ENCODE measurements at places on chromosomes 2 and 18. TPM values are rescaled to one million over a fixed set of nuclear protein-coding genes. Genes with fewer than 3 reads are reported as not detected.

Gene COL6A3
- polyA plus RNA-seq: 1.5 TPM

- H3K4me1 ChIP-seq: no peaks in the 10 kb centered on the region
- no peaks in the 10 kb centered on the region for H3K36me3 ChIP-seq
- H3K27ac ChIP-seq: no peak overlapping the region
- no peak for DNase-seq
- no peaks in the 10 kb centered on the region for H3K27me3 ChIP-seq
Observed at GRCh38 chr2:89833780-89834117, 1142.3 kb downstream of the RPIA start.

DNA sequence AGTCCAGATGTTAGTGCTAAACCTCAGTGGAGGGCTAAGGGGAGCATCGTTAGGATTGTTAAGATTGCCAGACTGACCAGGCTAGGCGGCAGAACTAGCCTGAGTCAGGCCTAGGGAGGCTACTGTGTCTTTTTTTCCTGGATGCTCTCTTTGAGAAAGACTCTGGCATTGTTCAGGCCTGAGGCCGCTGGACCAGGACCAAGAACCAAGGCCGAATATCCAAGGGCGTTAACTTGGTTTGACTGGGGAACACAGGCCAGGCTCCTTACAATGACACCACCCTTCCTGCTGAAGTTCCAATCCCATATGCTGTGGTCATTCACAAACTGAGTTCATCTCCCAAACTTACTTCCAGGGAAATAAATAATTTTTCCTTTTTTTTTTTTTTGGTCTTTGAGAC is 10.6 kb downstream of the HTRA2 start:
- H3K4me1 ChIP-seq: no peaks in the 10 kb centered on the region
- H3K27ac ChIP-seq: no peak overlapping the region
- H3K27me3 ChIP-seq: peaks cover 28% of the 10 kb centered on the region
- no peak overlapping the region for H3K4me3 ChIP-seq
- H3K36me3 ChIP-seq: no peaks in the 10 kb centered on the region
- DNase-seq: no peak

- H3K36me3 ChIP-seq: no peaks in the 10 kb centered on the region
- no peak overlapping the region for H3K4me3 ChIP-seq
- H3K4me1 ChIP-seq: no peaks in the 10 kb centered on the region
Observed at GRCh38 chr2:223019987-223020717, 31.8 kb upstream of the KCNE4 start.

Gene NYAP2
- polyA plus RNA-seq: not detected

DNA sequence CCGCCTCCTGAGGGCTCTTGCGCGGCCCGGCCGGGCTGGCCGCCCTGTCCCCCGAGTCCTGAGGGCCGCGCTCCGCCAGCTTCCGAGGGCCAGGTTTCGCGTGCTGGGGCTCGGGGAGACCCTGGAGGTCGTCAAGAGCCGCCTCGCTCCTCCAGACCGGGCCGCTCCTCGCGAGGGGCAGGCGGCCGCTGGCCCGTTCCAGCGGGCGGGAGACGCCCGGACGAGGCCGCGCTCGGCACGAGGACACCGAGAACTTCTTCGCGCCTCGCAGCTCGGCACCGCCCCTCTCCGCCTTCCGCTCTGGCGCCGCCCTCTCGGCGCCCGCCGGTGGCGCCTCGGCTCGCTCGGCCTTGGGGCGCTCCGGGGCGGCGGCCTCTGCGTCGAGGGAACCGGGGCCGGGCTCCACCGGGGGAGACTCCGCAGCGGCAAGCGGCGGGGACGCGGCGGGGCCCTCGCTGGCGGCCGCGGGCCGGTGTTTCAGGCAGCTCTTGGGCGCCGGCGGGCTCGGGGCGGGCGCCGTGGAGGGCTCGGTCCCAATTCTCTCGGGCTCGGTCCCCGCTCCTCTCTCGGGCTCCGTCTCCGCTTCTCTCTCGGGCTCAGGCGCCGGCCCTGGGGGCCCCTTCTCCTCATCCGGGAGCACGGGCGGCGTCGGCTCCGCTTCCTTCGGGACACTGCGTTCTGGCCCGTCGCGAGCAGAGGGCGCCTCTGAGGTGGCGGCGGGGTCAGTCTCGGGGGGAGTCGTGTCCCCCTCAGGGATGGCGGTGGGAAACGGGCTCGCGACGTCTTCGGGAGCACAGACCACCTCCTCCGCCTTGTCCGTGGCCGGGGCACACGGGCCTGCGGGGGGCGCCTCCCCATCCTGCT is 91.6 kb upstream of the MGAT4A start:
- DNase-seq: peak; percentile 56
- H3K4me3 ChIP-seq: no peak overlapping the region
- peaks cover 5% of the 10 kb centered on the region for H3K4me1 ChIP-seq
- H3K27me3 ChIP-seq: no peaks in the 10 kb centered on the region

- H3K4me1 ChIP-seq: no peaks in the 10 kb centered on the region
- no peak overlapping the region for H3K27ac ChIP-seq
- no peaks in the 10 kb centered on the region for H3K27me3 ChIP-seq
- no peaks in the 10 kb centered on the region for H3K36me3 ChIP-seq
- H3K4me3 ChIP-seq: no peak overlapping the region
Observed at GRCh38 chr18:44474591-44474990, 206.1 kb upstream of the SETBP1 start.

- H3K4me1 ChIP-seq: no peaks in the 10 kb centered on the region
- no peak overlapping the region for H3K27ac ChIP-seq
- no peak overlapping the region for H3K4me3 ChIP-seq
- no peaks in the 10 kb centered on the region for H3K36me3 ChIP-seq
Observed at GRCh38 chr2:104772996-104773395, 80.9 kb upstream of the POU3F3 start.

Gene POTEE
- 0.07 TPM for polyA plus RNA-seq

Gene RMND5A
- 14.8 TPM for polyA plus RNA-seq

DNA sequence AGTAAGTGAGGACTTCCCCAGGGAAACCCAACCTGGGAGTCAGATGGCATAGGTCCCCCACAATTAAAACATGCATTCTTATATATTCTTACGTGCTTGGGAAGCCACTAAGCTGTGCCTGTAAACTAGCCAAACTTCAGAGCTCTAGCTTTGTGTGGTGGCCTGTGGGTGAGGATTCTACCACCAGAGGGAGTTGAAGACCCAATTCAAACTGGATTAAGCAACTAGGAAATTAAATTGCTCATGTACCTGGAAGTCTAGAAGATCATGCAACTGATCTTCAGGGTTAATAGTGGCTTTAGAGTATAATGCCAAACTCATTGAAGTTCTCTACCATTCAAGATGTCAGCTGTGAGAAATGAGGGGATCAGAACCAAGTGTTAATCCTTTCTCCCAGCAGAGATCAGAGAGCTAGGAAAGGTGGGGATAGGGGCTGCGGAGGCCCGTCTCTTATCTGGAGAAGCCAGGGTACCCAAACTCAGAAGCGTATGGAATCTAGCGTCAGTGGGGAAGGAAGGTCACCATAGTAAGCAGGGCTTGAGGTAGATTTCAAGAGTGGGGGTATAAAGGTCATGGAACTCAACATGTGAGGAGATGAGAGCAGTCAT is 53.2 kb upstream of the CCDC85A start:
- H3K27me3 ChIP-seq: no peaks in the 10 kb centered on the region
- H3K4me1 ChIP-seq: no peaks in the 10 kb centered on the region
- no peak for DNase-seq
- no peak overlapping the region for H3K27ac ChIP-seq

DNA sequence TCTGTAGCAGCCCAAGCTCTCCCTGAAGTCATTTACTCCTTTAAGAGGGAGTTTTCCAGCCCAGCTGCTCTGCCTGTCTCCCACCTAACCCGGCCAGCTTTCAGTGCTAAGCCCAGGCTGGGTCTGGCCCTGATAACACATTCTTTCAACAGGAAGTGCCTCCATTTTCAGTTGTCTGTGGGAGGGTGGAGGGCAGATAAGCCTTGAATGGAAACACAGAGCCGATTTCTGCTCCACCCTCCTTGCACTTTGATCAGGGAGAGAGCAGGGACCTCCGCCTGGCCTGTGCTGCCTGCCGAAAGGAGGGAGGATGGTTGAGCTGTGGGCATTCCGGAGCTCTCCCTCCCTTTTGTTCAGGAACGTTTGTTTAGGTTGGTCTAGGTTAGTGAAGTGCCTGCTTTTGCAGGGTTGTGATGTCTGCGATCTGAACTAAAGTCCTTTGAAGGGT is 24.8 kb downstream of the GATA6 start:
- no peaks in the 10 kb centered on the region for H3K27me3 ChIP-seq
- H3K4me1 ChIP-seq: no peaks in the 10 kb centered on the region

Gene GKN2
- not detected for polyA plus RNA-seq

- peak overlapping the region; percentile 87 for H3K4me3 ChIP-seq
- H3K4me1 ChIP-seq: peaks cover 17% of the 10 kb centered on the region
- H3K27ac ChIP-seq: peak overlapping the region; percentile 92
- DNase-seq: no peak
Observed at GRCh38 chr2:131093696-131094462, 619 bp upstream of the FAM168B start.

Gene ST6GAL2
- polyA plus RNA-seq: not detected

GRCh38 chr2:138502255-138503086 is 901 bp downstream of the SPOPL start:
- H3K27me3 ChIP-seq: no peaks in the 10 kb centered on the region
- peak overlapping the region; percentile 95 for H3K4me3 ChIP-seq
- no peaks in the 10 kb centered on the region for H3K36me3 ChIP-seq
- H3K4me1 ChIP-seq: peaks cover 34% of the 10 kb centered on the region
- H3K27ac ChIP-seq: peak overlapping the region; percentile 45

DNA sequence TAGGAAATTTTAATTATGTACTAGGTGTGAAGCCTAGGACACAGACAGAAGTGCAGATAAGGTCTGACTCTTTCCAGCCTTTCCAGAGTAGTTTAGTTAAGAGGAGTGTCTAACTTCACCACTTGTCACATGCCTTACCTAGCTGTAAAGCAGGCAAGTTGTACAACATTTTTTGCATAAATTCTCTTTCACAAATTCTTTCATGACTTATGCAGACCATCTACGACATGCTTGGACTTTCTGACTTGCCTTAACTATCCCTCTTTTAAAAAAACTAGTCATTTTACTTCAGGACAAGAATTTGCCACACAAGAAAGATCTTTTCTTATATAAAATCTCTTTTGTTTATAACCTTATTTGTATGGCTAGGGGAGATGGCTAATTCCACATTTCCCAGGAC is 1273.6 kb upstream of the SLC39A10 start:
- no peak for DNase-seq
- H3K4me3 ChIP-seq: no peak overlapping the region
- H3K27me3 ChIP-seq: no peaks in the 10 kb centered on the region
- H3K4me1 ChIP-seq: no peaks in the 10 kb centered on the region
- no peaks in the 10 kb centered on the region for H3K36me3 ChIP-seq

- no peaks in the 10 kb centered on the region for H3K36me3 ChIP-seq
- DNase-seq: no peak
- H3K4me1 ChIP-seq: peaks cover 27% of the 10 kb centered on the region
- H3K27me3 ChIP-seq: no peaks in the 10 kb centered on the region
Observed at GRCh38 chr18:23235336-23235735, 100.1 kb downstream of the CABLES1 start.

GRCh38 chr18:35376393-35376741 is 770 bp downstream of the ZNF396 start:
- no peaks in the 10 kb centered on the region for H3K36me3 ChIP-seq
- no peak for DNase-seq
- no peak overlapping the region for H3K27ac ChIP-seq
